Fibroblast of skin of right quadriceps (primary cell): ENCODE measurements at places on chromosomes 6 and 20.

DNA sequence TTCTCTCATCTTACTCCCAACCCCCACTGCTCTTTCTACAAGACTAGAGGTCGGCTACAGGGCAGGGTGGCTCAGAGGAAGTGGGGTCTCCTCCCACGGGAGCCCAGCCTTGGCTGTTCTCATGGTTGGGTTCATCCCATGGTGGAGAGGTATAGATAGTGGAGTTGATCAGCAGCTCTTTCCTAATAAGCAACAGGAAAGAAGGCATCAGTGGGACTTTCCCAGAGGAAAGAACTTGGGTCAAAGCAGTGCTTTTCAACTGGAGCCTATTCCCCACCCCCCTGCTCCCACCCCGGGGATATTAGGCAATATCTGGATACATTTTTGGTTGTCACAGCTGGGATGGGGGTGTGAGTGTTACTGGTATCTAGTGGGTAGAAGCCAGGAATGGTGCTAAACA is 200.9 kb downstream of the NFATC2 start:
- peak; percentile 53 for DNase-seq

DNA sequence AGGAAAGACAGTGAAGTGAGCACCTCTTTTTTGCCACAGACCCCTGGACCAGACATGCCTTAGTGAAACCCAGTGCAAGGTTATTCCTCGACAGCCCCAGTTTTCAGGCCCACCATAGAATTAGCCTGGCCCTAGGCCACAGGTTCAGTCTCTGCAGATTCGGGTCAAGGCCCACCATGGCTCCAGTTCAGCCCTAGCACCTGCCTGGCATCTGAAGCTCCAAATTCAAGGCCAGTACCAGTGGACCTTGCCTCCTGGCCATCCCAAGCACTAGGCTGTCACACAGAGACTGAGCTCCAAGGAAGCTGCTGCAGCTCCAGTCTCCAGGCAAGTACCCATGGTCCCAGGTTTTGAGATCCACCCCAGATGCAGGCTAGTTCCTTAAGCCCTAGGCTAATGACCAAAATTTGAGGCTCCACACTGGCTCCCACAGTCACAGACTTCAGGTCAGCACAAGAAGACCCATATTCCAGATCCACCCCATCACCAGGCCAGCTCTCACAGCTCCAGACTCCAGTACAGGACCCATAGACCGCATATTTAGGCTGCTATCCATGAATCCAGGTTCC is 877.5 kb upstream of the ADGRB3 start:
- no peak for DNase-seq

GRCh38 chr20:33846291-33846935 is 35.3 kb downstream of the CHMP4B start:
- peak; percentile 48 for DNase-seq

- no peak for DNase-seq
These were observed 108.3 kb downstream of the CARMIL1 start for GRCh38 chr6:25387483-25387882.

- peak; percentile 91 for DNase-seq
These were observed 9.3 kb upstream of the KCNK15 start for GRCh38 chr20:44736170-44737021.

GRCh38 chr6:105967917-105968602 is 118.1 kb upstream of the PRDM1 start:
- DNase-seq = no peak
